Purkinje cell (primary cell): ENCODE measurements at places on chromosomes 5 and 9. TPM values are rescaled to one million over a fixed set of nuclear protein-coding genes. Genes with fewer than 3 reads are reported as not detected.

Gene KCNN2
- polyA plus RNA-seq, result 38.7 and 43.6 TPM in 2 replicates

Gene TAS2R1
- not detected in 2 replicates for polyA plus RNA-seq

Gene MRPS30
- polyA plus RNA-seq, result 42.7 and 54.0 TPM in 2 replicates

Gene TLR4
- 0.78 and 2.2 TPM in 2 replicates for polyA plus RNA-seq

Gene DND1
- not detected in 2 replicates for polyA plus RNA-seq

Gene PDGFRB
- 1.7 and 2.1 TPM in 2 replicates for polyA plus RNA-seq

Gene ASTN2
- 24.6 and 45.4 TPM in 2 replicates for polyA plus RNA-seq

Gene F2R
- 0.20 TPM in 1 of 2 replicates, not detected in the other for polyA plus RNA-seq

Gene OBP2B
- polyA plus RNA-seq, result not detected in 2 replicates

Gene NR4A3
- 0.76 and 3.0 TPM in 2 replicates for polyA plus RNA-seq

Gene PNPLA7
- 1.1 TPM in 1 of 2 replicates, not detected in the other for polyA plus RNA-seq

Gene TAL2
- polyA plus RNA-seq, result not detected in 2 replicates

Gene IFNB1
- polyA plus RNA-seq, result not detected in 2 replicates

Gene SHOC1
- 0.62 and 0.76 TPM in 2 replicates for polyA plus RNA-seq

Gene IRX4
- polyA plus RNA-seq, result not detected in 2 replicates

Gene S100Z
- polyA plus RNA-seq, result not detected in 2 replicates

Gene ADCY2
- polyA plus RNA-seq, result 2.9 and 5.6 TPM in 2 replicates

Gene C5orf52
- not detected in 2 replicates for polyA plus RNA-seq

Gene LCP2
- polyA plus RNA-seq, result 0.15 and 0.87 TPM in 2 replicates

Gene SLC46A2
- 0.35 TPM in 1 of 2 replicates, not detected in the other for polyA plus RNA-seq

Gene FOXE1
- not detected in 2 replicates for polyA plus RNA-seq

Gene DOK3
- polyA plus RNA-seq, result 0.44 and 0.84 TPM in 2 replicates

Gene TMEM174
- polyA plus RNA-seq, result not detected in 2 replicates

Gene PRPF4
- 7.6 and 8.3 TPM in 2 replicates for polyA plus RNA-seq

Gene ACOT12
- polyA plus RNA-seq, result not detected in 2 replicates

Gene LHX3
- not detected in 2 replicates for polyA plus RNA-seq

Gene PCSK1
- polyA plus RNA-seq, result 0.07 and 10.0 TPM in 2 replicates

Gene FASTKD3
- polyA plus RNA-seq, result 11.4 and 29.4 TPM in 2 replicates

Gene NPM1
- 740 and 959 TPM in 2 replicates for polyA plus RNA-seq
